Adrenal gland (tissue), 19 donors: ENCODE measurements at places on chromosomes 16 and 17. TPM values are rescaled to one million over a fixed set of nuclear protein-coding genes. Genes with fewer than 3 reads are reported as not detected.

The KRTAP2-2 gene
- not detected for total RNA-seq

The PRCD gene
- 5.5 TPM for total RNA-seq

GRCh38 chr16:79868841-79869240 lies 268.3 kb upstream of the MAF start:
- H3K4me1 ChIP-seq, result no peaks in the 10 kb centered on the region
- no peak for DNase-seq
- H3K4me3 ChIP-seq, result no peak overlapping the region
- H3K36me3 ChIP-seq, result no peaks in the 10 kb centered on the region
- no peak overlapping the region for H3K27ac ChIP-seq

- no peaks in the 10 kb centered on the region for H3K4me1 ChIP-seq
- no peak overlapping the region for H3K4me3 ChIP-seq
- no peak for DNase-seq
- H3K27me3 ChIP-seq, result peaks cover 41% of the 10 kb centered on the region
- no peak overlapping the region for H3K27ac ChIP-seq
Measured at GRCh38 chr16:57882792-57883191, 80.5 kb upstream of the KIFC3 start.

- no peak within 1 kb of the TSS for H3K27ac ChIP-seq
- H3K36me3 ChIP-seq, result no peaks in the 10 kb centered on the region
- no peak within 1 kb of the TSS for H3K4me3 ChIP-seq
- H3K4me1 ChIP-seq, result no peaks in the 10 kb centered on the region
- DNase-seq, result no peak
- peaks cover 7% of the 10 kb centered on the region for H3K27me3 ChIP-seq
Measured at GRCh38 chr17:42097691-42098631, at the start of gene ZNF385C. TSS of gene ZNF385C (minus strand) at chr17:42098473. CDS start at chr17:42063056, 35,417 bp downstream.

DNA sequence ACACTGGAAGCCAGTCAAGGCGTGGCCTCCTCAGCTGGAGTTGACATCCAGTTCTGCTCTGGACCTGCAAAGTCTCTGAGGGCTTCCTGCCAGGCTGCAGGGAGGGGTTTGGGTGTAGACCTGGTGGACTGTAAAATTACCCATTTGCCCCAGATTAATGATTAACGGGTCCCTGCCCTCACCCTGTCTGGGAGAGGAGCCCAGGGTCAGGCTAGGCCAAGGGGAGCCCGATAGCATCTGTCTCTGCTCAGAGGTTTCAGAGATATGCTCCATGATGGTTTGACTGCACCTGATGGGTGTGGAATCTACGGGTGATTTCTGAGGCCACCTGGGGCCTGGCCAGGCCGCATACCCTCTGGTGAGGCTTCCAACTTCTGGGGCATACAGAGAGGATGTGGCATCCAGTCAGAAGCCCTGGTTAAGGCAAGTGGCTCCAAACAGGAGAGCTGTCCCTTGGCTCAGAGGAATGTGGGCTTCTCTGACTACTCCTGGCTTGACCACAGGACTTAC lies 11.2 kb downstream of the PPY start:
- DNase-seq, result no peak
- H3K27me3 ChIP-seq, result peaks cover 7% of the 10 kb centered on the region
- H3K27ac ChIP-seq, result no peak overlapping the region
- H3K4me3 ChIP-seq, result no peak overlapping the region

GRCh38 chr16:48294724-48295123 lies 47.4 kb upstream of the ABCC11 start:
- H3K27me3 ChIP-seq, result no peaks in the 10 kb centered on the region
- no peak overlapping the region for H3K4me3 ChIP-seq
- peaks cover 38% of the 10 kb centered on the region for H3K36me3 ChIP-seq
- H3K4me1 ChIP-seq, result no peaks in the 10 kb centered on the region
- no peak overlapping the region for H3K27ac ChIP-seq

DNA sequence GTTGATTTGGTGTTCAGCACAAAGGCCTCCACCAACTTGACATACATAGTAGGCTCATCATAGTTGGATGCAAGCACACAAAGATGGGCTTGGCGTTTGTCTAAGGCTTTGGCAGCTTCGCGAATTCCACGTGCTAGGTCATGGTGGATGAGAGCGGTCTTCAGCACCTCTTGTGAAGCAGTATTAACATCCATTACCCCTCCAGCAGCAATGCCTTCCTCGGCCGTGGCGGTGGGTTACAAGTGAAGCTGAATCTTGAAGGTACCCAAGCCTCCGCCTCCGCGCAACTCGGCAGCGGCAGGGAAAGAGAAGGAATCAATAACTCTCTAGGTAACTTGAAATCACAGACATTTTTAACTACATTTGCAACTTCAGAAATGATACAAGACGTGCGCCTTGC lies 1.1 kb upstream of the PELP1 start:
- no peaks in the 10 kb centered on the region for H3K36me3 ChIP-seq
- DNase-seq, result no peak
- peaks cover 11% of the 10 kb centered on the region for H3K4me1 ChIP-seq
